ENCODE measurements at places on chromosomes 6 and 20.

DNA sequence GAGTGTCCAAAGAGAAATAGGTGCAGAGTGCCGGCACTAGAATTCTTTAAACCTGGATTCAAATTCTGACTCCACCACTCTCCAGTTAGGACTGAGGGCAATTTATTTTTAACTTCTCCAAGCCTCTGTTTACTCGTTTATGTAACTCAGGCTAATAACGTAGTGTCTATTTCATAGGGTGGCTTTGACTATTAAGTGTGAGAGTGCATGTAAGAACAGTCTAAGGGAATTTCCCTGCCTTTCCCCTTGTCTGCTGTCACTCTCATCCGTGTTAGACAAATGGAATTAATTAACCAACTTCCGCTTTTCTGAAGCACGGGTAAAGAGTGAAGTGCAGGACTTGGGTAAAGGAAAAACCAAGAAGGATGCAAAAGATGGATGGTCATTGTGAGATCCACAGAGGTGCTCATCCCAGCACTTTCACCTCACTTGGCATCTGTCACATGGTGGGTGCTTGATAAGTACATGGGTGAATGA, 4.1 kb upstream of the ZKSCAN8 start:
- DNase-seq: no peak

GRCh38 chr6:12028213-12028612, 16.1 kb downstream of the HIVEP1 start:
- no peak for DNase-seq

GRCh38 chr20:4465855-4466545, 255.7 kb upstream of the PRND start:
- DNase-seq: peak; percentile 33

DNA sequence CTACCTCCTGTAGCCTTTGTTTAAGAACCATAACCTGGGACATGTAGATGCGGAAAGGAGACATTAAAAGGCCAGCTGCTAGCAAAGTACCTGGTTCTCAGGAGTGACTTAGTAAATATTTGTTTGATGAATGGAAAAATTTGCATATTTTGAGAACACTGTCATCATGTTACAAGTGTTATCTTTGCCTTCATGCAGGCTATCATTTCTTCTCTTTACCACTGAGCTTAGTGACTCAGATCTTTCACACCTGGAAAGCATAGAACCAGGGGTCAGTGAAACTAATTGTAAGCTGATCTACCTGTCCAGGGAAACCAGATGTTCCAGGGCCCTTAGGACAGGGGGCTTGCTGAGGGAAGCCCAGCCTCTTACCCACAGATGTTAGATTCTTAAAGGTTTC, 5.4 kb downstream of the ZFP57 start:
- no peak for DNase-seq

- no peak for DNase-seq
Observed at GRCh38 chr6:118606268-118606667, 45.1 kb downstream of the CEP85L start.

DNA sequence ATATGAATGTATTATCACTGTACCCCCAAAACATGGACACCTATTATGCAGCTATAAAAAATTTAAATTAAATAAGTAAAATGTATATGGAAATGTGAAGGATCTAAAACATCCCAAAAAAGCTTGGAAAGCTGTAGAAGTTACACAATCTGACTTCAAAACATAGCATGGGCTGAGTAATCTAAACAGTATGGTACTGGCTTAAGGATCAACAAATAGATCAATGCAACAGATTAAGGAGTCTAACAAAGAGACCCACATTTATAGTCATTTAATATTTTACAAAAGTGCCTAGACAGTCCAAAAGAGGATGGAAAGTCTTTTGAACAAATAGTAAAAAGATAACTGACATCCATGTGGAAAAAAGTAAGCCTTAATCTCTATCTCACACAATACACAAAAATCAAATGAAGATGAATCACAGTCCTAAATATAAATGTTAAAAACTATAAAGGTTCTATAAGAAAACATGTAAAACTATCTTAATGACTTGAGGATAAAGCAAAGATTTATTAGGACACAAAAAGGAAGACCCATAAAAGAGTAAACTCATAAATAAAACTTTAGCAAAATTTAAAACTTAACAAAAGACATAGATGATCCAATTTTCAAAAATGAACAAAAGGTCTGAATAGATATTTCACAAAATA, 46.8 kb downstream of the RANBP9 start:
- DNase-seq: no peak

All from SHP77 (cell line).